ENCODE measurements at places on chromosomes 7 and 10. TPM values are rescaled to one million over a fixed set of nuclear protein-coding genes. Genes with fewer than 3 reads are reported as not detected.
A peak's percentile ranks its signal among the peaks of the same experiment; 100 is the strongest.

Gene CHCHD3
- total RNA-seq = 78.1 TPM

Gene EPO
- total RNA-seq = not detected

Gene IFIT1B
- total RNA-seq = not detected

Gene TRIM50
- total RNA-seq = not detected

Gene FKBP6
- not detected for total RNA-seq

Gene SPDYE11
- total RNA-seq = not detected

Gene TBC1D12
- total RNA-seq = 58.0 TPM

GRCh38 chr7:41247143-41247865 lies 455.6 kb downstream of the INHBA start:
- no peak for DNase-seq
- no peaks in the 10 kb centered on the region for H3K36me3 ChIP-seq
- H3K4me3 ChIP-seq = no peak overlapping the region
- H3K27me3 ChIP-seq = no peaks in the 10 kb centered on the region
- H3K27ac ChIP-seq = no peak overlapping the region

DNA sequence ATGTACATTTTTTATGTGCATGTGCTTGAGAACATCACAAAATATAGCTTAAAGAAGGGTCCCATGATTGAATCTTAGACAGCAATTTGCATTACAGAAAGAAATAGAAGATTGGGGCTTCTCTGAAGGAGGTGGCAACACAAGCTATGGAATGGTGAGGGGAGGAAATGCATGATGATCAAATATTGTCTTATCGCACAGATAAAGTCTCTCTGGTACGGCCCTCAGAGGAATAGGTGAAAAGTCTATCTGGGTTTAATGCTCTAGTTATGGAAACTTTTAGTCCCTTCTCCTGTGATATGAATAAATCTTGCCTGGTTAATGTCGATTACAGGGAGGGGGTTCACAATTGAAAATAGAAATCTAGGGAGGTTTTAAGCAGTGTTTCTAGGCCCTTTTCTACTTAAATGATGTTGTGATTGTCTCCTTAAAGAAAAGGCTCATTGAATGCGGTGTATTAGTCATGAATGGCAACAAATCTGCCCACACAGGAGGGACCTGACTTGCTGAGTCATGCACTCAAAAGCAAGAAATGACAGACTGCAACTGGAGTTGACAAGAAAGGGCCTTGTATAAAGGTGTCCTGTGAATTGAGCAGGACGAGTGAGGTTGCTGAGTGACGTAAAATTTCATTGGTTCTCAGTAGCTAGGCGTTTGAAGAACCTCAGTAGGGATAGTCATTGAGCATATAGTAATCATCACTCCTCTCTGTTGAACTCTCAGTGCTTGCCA lies 133.4 kb upstream of the CSTF2T start:
- H3K27ac ChIP-seq = no peak overlapping the region
- H3K4me1 ChIP-seq = no peaks in the 10 kb centered on the region
- no peaks in the 10 kb centered on the region for H3K27me3 ChIP-seq
- H3K36me3 ChIP-seq = no peaks in the 10 kb centered on the region
- no peak for DNase-seq

GRCh38 chr10:104324931-104325330 lies 13.3 kb downstream of the ITPRIP start:
- H3K27ac ChIP-seq = peak overlapping the region; percentile 45
- H3K36me3 ChIP-seq = no peaks in the 10 kb centered on the region
- no peaks in the 10 kb centered on the region for H3K27me3 ChIP-seq
- H3K4me1 ChIP-seq = peaks cover 59% of the 10 kb centered on the region
- H3K4me3 ChIP-seq = no peak overlapping the region

- no peak for DNase-seq
- no peaks in the 10 kb centered on the region for H3K36me3 ChIP-seq
- H3K4me1 ChIP-seq = no peaks in the 10 kb centered on the region
- no peak overlapping the region for H3K27ac ChIP-seq
- no peaks in the 10 kb centered on the region for H3K27me3 ChIP-seq
Measured at GRCh38 chr10:3955955-3956617, 171.1 kb upstream of the KLF6 start.

DNA sequence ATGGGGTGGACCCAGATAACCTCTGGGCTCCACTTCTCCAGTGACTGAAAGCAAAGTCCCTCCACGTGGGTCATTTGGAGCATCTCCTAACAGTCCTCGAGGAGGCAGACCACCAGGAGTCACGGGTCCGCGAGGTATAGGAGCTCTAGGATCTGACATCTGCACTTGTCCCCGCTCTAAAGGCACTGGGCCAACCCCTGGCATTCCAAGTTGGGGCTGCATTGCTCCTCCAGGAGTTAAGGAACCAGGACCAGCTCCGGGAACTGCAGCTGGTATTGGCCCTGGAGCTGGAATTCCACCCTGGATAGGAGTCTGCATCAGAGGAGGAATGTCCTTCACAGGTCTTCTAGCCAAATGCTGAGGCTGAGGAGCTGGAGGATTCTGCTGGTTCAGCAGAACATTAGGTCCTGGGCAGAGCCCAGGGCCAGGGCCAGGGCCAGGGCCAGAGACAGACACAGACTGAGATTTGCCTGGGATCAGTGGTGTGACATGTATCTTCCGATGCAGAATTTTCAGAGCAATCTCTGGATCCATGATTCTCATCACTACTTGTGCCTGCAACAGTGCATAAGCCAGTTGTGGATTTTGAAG lies 827 bp downstream of the CSTF2T start:
- DNase-seq = no peak
- peak overlapping the region; percentile 77 for H3K4me3 ChIP-seq
- no peaks in the 10 kb centered on the region for H3K27me3 ChIP-seq
- peak overlapping the region; percentile 97 for H3K27ac ChIP-seq

- H3K4me1 ChIP-seq = peaks cover 4% of the 10 kb centered on the region
- H3K4me3 ChIP-seq = no peak overlapping the region
- H3K36me3 ChIP-seq = no peaks in the 10 kb centered on the region
- H3K27ac ChIP-seq = no peak overlapping the region
- H3K27me3 ChIP-seq = peaks cover 13% of the 10 kb centered on the region
Measured at GRCh38 chr7:151198945-151199848, 11.1 kb downstream of the H2BK1 start.

DNA sequence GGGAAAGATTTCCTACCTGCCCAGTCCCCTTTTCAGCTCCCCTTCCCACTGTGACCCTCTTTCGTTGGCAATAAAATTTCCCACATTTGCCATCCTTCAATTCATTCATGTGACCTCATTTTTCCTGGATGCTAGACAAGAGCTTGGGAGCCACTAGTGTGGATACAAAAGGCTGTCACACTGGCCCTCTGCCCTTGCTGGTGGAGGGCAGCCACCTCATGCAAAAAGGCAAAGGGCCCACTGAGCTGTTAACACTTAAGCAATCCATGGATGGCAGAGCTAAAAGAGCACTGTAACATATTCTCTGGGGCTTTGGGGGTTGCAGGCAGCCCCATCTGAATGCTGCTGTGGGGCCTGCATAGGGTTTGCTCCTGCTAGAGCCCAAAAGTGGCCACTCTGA lies 315.1 kb downstream of the NEBL start:
- no peak for DNase-seq
- H3K27me3 ChIP-seq = no peaks in the 10 kb centered on the region
- H3K4me1 ChIP-seq = no peaks in the 10 kb centered on the region
- no peak overlapping the region for H3K4me3 ChIP-seq
- H3K36me3 ChIP-seq = no peaks in the 10 kb centered on the region

DNA sequence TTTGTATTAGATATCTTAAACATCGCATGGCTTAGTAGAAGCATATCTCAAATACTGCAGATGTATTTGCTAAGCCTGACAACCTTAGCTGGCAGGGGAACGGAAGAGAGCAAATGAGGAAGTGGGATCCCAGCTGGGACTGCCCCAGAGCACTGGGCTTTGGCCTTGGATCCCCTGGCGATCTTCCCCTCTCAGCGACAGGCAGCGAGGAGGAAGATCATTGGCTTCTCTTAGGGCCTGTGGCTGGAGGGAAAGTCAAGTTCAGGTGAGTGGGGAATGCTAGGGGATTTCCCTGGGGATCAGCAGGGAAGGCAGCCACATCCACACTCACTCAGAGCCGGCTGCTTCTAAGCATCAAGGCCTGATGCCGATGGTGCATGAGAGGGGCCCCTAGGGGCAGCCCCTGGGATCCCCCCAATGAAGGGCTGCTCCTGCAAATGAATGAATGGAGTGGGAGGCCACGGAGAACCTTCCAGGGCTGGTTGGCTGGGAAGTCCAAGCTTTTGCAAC lies 42.0 kb downstream of the LYZL2 start:
- no peak overlapping the region for H3K4me3 ChIP-seq
- H3K27ac ChIP-seq = no peak overlapping the region
- H3K27me3 ChIP-seq = no peaks in the 10 kb centered on the region
- peaks cover 17% of the 10 kb centered on the region for H3K4me1 ChIP-seq
- peak; percentile 64 for DNase-seq

DNA sequence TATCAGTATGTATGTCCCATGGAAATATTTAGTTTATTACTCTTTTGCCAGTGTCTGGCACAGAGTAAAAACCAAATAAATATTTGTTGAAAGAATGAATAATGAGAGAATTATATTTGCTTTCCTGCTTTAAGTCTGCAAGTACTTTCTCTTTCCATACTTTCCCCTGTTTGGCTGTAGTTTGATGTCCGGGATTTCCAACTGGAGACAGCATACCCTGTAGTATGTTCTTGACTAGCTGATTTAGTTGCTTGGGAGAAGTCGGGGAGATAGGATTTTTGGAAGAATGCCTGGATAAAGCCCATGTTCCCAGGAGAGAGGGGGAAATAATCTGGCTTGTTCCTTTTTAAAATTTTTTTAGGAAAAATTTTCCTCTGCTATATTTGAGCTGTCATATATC lies 516.1 kb downstream of the CCSER2 start:
- no peak overlapping the region for H3K27ac ChIP-seq
- no peak overlapping the region for H3K4me3 ChIP-seq
- H3K27me3 ChIP-seq = no peaks in the 10 kb centered on the region
- H3K4me1 ChIP-seq = no peaks in the 10 kb centered on the region
- no peaks in the 10 kb centered on the region for H3K36me3 ChIP-seq
- DNase-seq = no peak

GRCh38 chr7:159078193-159078910 lies 66.3 kb downstream of the VIPR2 start:
- H3K4me1 ChIP-seq = no peaks in the 10 kb centered on the region
- no peaks in the 10 kb centered on the region for H3K36me3 ChIP-seq
- H3K4me3 ChIP-seq = no peak overlapping the region
- no peaks in the 10 kb centered on the region for H3K27me3 ChIP-seq
- no peak for DNase-seq

DNA sequence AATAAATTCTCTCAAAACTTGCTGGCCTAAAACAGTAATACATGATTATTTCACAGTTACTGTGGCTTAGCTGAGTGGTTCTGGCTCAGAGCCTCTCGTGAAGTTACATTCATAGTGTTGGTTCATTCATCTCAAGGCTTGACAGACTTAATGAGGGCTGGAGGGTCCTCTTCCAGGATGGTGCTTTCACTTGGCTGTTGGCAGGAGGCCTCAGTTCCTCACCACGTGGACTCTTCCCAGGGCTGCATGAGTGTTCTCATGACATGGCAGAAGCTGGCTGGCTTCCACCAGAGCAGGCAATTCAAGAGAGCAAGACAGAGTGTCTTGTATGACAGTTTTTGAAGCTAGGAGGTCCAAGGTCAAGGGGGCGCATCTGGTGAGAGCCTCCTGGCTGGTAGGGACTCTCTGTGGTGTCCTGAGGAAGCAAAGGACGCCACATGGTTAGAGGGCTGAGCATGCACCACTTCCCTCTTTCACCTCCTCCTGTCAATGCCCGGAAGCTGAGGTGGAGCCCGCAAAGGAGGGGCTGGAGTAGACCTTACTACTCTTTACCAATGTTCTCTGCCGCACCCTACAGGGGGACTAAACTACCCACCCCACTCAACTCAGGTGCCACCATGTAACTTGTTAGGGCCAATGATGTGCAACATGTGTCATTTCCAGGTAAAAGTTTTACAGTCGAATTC lies 58.2 kb upstream of the YAE1 start:
- DNase-seq = no peak
- H3K27ac ChIP-seq = no peak overlapping the region
- H3K36me3 ChIP-seq = no peaks in the 10 kb centered on the region
- H3K27me3 ChIP-seq = no peaks in the 10 kb centered on the region
- H3K4me3 ChIP-seq = no peak overlapping the region

DNA sequence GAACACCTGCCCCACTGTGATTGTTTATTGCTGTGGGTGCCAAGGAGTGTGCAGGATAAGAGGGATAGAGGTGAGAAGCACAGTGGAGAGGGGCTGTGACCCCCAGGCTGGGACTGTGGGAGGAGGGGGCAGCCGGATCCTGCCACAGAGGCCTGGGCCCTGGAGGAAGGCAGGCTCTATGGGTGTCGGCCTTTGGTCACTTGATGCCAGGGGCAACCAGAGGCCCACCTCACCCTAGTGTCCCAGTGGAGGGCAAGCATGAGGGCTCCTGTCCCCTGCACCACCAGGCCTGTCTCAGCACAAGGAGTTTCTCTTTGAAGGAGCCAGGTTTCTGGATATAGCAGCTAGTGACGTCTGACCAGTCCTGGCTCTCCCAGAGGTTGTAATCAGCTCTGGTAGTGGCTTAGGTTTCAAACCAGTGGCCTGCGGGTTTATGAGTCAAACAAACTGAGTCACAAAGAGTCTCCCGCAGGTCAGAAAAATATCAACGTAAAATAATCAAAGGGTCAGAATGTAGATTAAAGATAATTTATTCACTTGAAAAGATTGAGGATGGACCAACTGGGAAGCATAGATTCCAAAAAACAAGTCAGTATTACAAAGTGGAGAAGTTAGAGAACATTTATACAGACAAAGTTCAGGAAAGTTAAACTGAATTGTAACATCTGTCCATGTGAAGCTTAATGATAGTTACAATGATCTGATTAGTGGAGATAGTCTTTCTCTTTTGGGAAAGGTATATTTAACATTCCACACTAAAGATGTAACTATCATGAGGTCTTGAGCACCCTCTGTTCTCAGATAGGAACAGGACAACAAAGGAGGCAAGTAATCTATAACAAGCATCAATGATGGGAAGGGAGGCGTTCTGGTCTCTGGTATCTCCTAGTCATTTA lies 37.2 kb upstream of the ZNF488 start:
- no peaks in the 10 kb centered on the region for H3K4me1 ChIP-seq
- H3K27me3 ChIP-seq = no peaks in the 10 kb centered on the region
- no peak overlapping the region for H3K27ac ChIP-seq
- no peak overlapping the region for H3K4me3 ChIP-seq
- no peaks in the 10 kb centered on the region for H3K36me3 ChIP-seq

- no peak overlapping the region for H3K4me3 ChIP-seq
- H3K27me3 ChIP-seq = no peaks in the 10 kb centered on the region
- H3K4me1 ChIP-seq = no peaks in the 10 kb centered on the region
- no peak for DNase-seq
- H3K27ac ChIP-seq = no peak overlapping the region
Measured at GRCh38 chr10:37948210-37948609, 28.2 kb downstream of the ZNF25 start.

DNA sequence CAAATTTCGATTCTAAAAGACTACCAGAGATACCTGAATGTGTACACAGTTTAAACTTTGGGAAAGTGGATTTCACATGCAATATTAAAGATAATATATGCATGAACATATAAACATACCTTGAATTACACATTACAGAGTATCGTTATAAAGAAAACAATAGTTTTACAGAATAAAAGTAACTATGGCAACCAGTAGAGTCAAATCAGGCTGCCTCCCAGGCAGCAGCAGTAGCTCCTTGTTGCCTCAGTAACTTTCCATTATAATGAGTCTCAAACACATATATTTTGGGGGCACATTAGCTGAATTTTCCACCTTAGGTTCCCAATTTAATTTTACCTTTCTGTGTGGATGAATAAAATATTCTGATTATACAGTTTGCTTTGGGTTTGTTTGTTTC lies 164.4 kb upstream of the FEZF1 start:
- no peaks in the 10 kb centered on the region for H3K27me3 ChIP-seq
- no peaks in the 10 kb centered on the region for H3K36me3 ChIP-seq
- no peaks in the 10 kb centered on the region for H3K4me1 ChIP-seq
- no peak overlapping the region for H3K4me3 ChIP-seq
- no peak for DNase-seq
